Posterior vena cava (tissue), 2 donors: ENCODE measurements at places on chromosomes 11 and 22. TPM values are rescaled to one million over a fixed set of nuclear protein-coding genes. Genes with fewer than 3 reads are reported as not detected.

GRCh38 chr11:78583889-78584288, 9.2 kb upstream of the NARS2 start:
- DNase-seq, result no peak

Gene OR9G1
- total RNA-seq, result not detected

GRCh38 chr11:116538677-116539076, 234.1 kb downstream of the BUD13 start:
- peak; percentile 1 for DNase-seq

DNA sequence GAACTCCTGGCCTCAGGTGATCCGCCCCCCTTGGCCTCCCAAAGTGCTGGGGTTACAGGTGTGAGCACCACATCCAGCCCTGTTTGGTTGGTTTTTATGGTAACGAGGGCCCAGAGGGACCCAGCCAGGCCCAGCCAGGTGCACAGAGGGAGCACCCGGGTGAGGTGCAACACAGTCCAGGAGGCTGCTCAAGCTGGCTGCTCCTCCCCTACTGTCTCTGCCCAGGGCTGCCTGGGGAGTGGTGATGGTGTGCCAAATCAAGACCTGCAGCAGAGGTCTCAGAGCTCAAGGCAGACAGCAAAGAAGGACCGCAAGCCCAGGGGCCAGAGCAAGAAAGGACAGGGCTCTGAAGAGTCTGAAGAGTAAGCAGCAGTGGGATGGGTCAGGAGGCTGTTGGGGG, 1.4 kb downstream of the TSGA10IP start:
- no peak for DNase-seq

DNA sequence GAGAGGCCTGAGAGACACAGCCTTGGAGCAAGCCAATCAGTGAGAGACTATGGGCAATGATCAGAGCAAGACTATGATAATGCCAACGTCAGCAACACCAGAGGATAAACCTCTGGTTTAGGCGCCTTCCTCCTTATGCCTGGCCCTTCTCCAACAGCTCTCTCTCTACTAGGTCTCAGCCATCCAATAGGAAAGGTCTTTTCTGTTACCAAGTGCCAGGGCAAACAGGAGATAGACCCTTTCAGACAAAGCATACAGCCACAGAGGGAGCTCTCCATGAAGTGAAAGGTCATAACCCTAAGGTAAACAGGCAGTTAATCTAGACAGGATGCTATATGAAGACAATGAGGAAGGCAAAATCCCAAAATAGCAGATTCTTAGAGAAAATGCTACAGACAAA, 9.5 kb downstream of the STK33 start:
- DNase-seq, result no peak

DNA sequence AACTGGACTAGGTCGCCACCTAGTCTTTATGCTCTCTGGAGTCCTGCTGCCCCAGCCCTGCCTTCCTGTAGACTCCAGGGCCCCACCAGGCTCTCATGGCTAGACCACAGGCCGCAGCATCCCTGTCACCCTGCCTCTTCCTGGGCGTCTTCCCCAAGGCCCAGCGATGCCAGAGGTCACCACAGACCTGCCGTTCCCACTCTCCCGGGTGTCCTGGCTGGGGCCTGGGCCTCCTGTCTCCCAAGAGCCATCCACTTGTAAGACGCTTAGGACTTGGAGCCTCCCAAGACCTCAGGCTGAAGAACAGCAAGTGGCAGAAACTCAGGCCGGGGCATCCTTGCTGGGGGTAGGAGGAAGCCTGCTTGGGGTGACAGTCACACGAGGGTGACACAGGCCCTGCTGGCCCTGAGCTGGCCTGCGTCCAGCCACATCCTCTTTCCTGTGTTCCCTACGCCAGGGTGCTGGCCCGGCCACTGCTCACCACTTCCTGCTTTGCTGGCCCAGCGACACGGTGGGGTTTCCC, 2.0 kb upstream of the TCIRG1 start:
- DNase-seq, result peak; percentile 92

Gene CABP4
- 1.2 TPM for total RNA-seq

DNA sequence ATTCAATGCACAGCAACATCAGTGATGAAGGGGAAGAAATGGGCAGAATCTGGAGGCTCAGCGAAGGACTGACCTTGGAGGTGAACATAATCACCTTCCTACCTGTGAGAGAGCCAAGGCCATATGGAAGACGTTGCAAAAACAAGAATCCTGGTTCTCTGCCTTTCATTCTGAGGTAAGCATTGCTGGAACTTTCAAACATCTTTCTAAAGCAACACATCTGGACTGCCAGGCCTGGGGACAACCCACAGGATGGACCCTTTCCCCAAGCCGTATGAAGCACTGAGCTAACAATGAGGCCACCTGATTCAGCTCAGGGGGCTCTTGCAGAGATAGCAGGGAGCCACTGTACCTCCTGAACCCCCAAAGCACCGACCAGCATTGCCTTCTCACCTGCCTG, 70.5 kb downstream of the ETS1 start:
- DNase-seq, result no peak
